ENCODE measurements at places on chromosomes 4 and X.

- no peak for DNase-seq
Measured at GRCh38 chrX:128622296-128622695, 570.1 kb upstream of the ACTRT1 start.

GRCh38 chr4:153247116-153247490, 42.9 kb downstream of the TRIM2 start:
- no peak for DNase-seq

DNA sequence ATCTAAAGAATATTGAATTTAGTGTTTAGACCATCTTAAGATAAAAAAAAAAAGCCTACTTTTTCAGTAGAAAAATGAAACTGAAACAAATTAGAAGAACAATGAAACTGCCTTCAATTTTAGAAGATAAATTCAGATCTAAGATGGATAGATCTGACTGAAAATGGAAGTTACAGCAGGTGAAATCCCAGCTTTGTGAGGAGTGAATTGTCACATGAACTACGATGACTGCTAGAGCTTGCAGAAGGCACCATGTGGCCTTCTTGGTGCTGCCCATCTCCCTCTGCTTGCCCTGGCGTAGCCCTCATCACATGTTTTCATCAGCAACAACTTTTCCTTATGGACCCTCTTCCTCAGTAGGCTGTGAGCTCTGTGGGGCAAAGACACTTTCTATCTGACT, 51.4 kb upstream of the EMCN start:
- DNase-seq, result no peak

DNA sequence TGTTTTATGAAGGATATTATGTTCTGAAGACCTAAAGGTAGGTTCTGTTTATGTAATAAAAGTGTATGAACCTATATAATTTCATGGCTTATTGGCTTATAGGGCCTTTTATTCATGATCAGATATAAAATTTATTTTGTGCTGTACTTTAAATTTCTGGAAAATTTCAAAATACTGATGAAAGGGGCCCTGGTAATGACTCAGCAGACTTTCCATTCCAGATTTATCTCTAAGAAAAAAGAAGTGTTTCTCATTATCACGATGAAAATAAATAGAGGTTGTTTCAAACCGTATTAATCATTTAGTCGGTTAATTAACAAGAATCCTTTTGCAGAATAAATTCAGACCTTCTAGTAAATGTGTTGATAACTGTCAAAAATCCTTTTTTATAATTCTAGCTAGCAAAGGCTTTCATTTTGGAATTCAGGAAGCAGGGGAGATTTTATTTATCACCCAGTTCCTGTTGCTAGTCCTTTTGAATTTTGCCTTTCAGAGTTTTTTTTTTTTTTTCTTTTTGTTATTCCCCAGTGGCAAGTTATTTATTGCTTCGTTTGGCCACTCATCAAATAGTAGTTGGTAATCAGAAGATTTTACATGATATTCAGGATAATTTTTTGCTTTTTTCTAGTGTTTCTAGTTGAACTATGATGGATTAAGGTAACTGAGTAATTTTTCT, 5.4 kb upstream of the TAPT1 start:
- DNase-seq, result no peak

GRCh38 chr4:14138106-14138505, 510.6 kb upstream of the BOD1L1 start:
- DNase-seq, result no peak

DNA sequence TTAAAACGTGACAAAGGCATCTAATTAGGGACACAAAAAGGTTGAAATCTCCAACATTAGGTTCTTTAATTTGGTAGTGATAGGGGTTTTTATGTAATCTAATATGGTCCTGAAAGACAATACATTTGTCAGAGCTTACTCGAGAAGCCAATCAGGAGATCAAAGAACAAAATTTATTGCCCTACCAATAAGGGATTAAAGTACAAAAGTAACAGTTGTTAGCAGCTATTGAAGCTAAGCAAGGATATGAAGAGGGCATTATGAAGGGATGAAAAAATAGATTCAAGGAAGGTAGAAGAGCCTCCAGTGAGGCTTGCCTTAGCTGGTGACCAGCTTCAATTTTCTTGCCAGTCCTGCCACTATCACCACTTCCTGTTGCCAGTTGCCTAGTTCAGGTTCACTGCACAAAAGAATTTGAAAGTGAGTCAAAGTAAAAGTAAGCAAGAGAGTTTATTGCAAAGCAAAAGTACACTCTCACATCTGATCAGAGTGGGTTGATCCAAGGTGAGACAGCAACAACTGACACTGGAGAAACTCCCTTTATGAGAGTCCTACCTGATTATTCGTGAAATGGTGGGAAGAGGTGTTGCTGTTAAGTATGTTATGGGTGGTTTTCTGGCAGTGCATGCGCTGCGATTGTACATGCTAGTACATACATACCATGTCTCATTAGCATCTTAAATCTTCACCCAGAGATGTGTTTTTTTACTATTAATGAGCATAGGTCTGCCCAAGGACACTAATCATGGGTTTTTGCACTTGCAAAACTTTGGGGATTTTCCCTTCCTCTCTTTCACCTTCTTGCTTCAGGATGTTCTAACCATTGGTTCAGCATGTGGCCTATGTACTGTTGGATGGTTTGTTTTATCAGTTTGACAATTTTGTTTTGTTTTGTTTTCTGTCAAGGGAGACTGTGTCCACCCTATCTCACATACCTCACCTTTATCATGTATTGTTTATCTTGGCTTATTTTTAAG, 263.2 kb upstream of the ITM2A start:
- DNase-seq, result no peak

GRCh38 chr4:30839583-30840520, 119.7 kb downstream of the PCDH7 start:
- no peak for DNase-seq

- no peak for DNase-seq
Measured at GRCh38 chr4:140557831-140558435, 10.8 kb downstream of the UCP1 start.

DNA sequence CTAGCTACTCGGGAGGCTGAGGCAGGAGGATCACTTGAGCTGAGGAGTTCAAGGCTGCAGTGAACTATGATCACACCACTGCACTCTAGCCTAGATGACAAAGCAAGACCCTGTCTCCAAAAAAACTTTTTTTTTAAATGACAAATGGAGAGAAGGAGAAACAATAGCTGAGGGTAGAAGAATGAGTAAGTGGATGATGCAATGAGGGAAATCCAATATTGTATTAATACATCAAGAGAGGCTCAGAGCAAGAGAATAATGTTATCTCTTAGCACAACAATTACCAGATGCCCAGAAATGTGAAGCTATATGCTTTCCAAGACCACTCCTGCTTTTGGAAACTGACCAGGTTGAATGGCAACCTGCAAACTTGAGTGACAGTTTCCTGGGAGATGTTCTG, 19.9 kb upstream of the GPR173 start:
- no peak for DNase-seq

DNA sequence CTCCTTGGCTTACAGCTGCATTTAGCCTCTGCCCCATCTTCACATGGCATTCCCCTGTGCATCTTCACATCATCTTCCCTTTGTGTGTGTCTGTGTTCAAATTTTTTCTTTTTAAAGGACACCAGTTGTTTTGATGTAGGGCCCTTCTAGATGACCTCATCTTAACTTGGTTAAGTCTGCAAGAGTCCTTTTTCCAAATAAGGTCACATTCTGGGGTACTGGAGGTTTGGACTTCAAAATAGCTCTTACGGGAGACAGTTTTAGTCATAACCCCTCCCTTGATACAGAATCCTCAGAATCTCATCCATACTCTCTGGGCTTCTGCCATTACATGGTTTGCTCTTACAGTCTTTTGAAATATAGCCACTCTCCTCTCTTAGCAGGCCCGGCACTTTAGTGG, 231.5 kb upstream of the ATP6AP2 start:
- no peak for DNase-seq

- DNase-seq, result no peak
Measured at GRCh38 chrX:32026772-32027171, 954.9 kb upstream of the FTHL17 start.

- DNase-seq, result no peak
Measured at GRCh38 chr4:1381181-1381621, 25.0 kb downstream of the NKX1-1 start.

GRCh38 chrX:129472116-129472515, 51.2 kb downstream of the SMARCA1 start:
- DNase-seq, result peak; percentile 16

DNA sequence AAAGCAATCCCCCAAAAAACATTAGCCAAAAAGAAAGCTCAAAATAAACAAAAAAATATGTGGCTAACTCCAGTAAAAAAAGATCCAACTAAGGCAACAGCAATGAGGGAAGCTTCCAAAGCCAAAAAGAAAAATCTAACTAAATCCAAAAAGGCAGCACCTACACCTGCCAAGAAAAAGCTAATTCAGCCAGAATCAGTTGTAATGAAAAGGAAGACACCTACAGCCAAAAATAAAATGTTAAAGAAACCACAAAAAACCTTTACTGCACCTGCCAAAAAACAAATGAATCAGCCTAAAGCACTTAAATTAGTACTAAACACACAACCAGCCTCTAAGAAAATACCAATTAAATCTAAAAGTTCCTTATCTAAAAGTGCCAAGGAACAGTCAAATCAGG, 37.2 kb upstream of the CABS1 start:
- no peak for DNase-seq

GRCh38 chr4:124694306-124694705, 18.2 kb downstream of the ANKRD50 start:
- no peak for DNase-seq

DNA sequence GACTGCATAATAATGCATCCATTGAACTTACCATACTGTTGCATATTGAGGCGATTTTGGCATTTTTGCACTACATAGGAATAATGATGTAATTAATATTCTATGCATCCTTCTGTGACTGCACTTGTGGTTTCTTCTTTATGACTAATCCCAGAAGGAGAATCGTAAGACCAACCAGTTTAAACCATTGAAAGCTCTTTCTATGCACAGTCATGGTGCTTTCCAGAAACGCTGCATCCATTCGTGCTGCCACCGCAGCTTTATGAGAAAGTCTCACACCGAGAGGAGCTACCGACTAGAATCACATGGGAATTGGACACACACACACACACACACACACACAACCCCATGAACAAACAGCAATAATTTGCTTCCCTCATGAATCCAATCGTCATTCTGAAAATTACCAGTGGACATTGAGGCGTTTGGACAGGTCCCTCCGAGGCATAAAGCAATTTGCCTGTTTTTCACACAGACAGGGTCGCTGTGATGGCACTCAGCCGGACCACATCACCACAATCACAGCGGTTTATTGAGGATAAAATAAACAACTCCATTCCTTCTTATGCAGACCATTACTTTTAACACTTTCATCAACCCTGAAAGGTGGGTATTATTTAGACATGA, 64.2 kb downstream of the PACRGL start:
- DNase-seq, result no peak
